Large intestine (tissue), 12 donors: ENCODE measurements at places on chromosomes 1 and 21. TPM values are rescaled to one million over a fixed set of nuclear protein-coding genes. Genes with fewer than 3 reads are reported as not detected.

The ADAMTS4 gene
- polyA plus RNA-seq: 1.2 TPM

- DNase-seq: no peak
- no peak overlapping the region for H3K4me3 ChIP-seq
- no peak overlapping the region for H3K27ac ChIP-seq
Observed at GRCh38 chr1:110214454-110215404, 4.6 kb downstream of the KCNC4 start.

- no peaks in the 10 kb centered on the region for H3K4me1 ChIP-seq
- H3K27me3 ChIP-seq: no peaks in the 10 kb centered on the region
- DNase-seq: no peak
- no peak overlapping the region for H3K4me3 ChIP-seq
- no peaks in the 10 kb centered on the region for H3K36me3 ChIP-seq
Observed at GRCh38 chr1:207414606-207415108, 39.5 kb upstream of the CR2 start.

DNA sequence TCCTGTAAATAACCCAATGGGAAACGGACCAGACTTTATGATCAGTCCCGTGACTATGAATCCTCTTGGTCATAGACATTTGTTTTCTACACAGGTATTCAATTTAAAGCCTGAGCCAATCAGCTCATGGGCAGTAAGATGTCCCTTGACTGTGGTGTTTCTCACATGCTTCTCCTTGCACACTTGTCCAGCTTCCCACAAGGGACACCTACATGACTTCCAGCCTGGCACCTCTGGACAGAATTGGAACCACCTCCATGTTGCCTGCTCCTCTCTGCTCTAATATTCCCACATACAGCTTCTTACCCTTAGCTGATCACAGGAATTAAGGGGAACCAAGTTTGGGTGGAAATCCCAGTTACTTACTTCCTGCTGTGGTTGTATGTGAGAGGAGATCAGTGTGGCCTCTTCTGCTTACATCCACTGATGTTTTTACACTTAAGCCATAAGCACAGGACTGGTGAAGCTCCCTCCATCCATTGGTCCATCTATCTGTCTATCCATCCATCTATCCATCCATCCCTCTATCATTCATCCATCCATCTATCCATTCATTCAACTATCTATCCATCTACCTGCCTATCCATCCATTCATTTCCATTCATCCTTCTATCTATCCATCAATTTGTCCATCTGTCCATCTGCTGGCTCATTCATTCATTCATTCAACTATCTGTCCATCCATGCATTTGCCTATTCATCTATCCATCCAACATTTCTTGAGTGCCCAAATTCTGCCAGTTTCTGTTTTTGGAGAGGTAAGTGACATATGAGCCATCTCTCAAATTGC, 16.4 kb downstream of the RUNX1 start:
- no peaks in the 10 kb centered on the region for H3K4me1 ChIP-seq
- no peak for DNase-seq
- H3K4me3 ChIP-seq: no peak overlapping the region
- no peak overlapping the region for H3K27ac ChIP-seq

The IGSF9 gene
- polyA plus RNA-seq: 107 TPM

DNA sequence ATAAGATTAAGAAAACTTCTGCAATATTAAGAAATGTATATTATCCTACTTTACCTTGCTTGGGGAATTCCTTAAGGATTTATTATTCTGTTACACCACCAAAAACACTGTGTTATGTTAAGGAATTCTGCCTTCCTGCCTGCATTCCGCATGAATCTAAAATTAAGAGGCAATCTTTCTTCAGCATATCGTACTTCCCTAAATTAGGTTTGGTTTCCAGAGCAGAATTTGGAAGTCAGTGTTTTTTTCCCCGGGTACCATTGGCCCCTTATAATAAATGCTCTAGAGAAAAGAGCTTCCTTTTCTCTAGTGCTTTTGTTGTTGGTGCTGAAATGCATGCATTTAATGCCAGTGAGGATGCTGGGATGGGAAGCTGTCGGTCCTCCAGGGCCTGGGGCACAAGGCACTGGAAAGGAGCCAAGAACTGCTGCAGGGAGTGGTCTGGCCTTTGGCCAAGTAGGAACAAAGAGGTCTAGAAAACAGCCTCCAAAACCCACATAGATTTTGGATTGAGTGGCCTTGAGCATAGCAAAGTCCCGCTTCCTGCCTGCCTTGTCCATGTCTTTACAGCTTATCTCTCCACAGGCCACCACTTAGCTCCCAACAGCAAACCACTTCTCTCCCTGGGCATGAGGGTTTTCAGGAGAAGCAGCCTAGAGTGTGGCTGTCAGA, 69.9 kb downstream of the RRAGC start:
- no peak overlapping the region for H3K4me3 ChIP-seq
- H3K27ac ChIP-seq: no peak overlapping the region
- DNase-seq: no peak
- H3K27me3 ChIP-seq: peaks cover 33% of the 10 kb centered on the region

DNA sequence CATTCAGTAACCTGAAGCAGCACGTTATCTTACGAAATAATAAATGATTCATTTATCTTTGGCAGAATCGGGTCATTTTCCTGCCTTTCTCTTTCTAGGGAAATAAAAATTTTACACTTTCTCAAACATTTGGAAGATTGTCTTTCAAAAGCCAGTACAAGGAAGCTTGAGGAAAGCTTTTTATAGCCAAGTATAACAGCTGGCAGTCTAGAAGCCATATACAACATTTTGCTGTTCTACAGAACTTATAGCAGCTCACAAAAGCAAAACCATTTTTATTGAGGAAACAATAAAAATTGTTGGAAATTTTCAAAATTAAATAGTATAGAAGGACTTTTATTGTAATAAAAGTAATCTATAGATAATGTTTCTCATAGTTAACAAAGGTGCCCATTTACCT, 448.6 kb downstream of the SMYD3 start:
- H3K4me1 ChIP-seq: no peaks in the 10 kb centered on the region
- H3K27me3 ChIP-seq: no peaks in the 10 kb centered on the region
- H3K36me3 ChIP-seq: no peaks in the 10 kb centered on the region
- DNase-seq: no peak
- H3K27ac ChIP-seq: no peak overlapping the region

DNA sequence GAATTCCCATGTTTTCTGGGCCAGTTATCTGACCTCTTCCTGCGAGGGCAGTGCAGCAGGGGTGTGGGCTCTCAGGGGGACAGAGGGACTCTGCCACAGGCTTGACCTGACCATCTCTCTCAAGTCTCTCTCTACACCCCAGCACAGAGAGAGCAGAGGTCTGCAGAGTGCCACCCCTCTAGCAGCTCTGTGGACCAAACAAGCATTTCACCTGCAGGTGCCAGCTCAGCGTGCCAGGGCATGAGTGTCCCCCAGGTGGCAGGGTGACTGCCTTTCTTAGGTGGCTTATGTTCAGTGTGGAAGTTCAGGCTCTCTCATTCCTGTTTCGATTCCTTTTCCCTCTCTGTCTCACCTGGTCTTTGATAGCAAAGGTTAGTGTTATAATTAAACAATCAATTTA, 191.3 kb downstream of the CACNA1E start:
- no peak for DNase-seq
- H3K4me3 ChIP-seq: no peak overlapping the region
- peaks cover 6% of the 10 kb centered on the region for H3K27me3 ChIP-seq
- no peaks in the 10 kb centered on the region for H3K4me1 ChIP-seq

The TP73 gene
- 0.55 TPM for polyA plus RNA-seq
